ENCODE measurements at places on chromosomes 12 and 14.

- DNase-seq, result no peak
Observed at GRCh38 chr14:55638665-55639064, 58.7 kb downstream of the KTN1 start.

DNA sequence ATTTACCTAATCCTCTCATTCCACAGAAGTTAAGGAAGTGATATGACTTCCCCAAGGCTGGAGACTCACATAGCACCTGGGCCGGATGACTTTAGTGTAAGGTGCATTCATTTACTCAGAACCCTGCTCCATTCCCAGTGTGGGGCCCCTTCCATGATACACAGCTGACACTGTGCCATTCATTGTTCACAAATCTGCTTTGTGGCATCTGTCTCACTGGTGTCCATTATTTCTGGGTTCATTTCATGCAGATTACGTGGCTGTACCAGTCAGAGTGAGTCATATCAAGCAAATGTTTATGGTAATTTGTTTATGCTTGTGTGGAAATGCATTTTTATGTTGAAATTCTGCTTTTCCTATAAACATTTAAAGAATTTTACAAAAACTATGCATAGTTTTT, 5.2 kb downstream of the ANO4 start:
- DNase-seq, result no peak

DNA sequence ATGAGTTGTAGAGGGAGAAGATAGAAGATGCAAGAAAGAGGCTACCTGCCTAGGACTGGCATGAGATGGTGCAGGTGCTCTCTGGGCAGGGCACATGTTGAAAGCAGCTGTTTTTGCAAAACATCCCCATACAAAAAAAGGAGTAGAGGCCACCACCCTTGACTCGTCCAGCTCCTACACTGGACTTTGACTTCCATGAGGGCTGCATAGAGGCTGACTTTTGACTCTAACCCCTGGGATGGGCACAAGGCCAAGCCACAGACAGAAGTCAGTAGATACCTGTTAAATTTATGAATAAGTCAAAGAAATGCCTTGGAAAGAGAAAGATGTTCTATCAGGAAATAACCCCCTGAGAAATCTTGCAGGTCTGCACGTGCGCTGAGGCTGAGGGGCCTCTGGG, 1139.1 kb upstream of the TMEM132C start:
- no peak for DNase-seq

DNA sequence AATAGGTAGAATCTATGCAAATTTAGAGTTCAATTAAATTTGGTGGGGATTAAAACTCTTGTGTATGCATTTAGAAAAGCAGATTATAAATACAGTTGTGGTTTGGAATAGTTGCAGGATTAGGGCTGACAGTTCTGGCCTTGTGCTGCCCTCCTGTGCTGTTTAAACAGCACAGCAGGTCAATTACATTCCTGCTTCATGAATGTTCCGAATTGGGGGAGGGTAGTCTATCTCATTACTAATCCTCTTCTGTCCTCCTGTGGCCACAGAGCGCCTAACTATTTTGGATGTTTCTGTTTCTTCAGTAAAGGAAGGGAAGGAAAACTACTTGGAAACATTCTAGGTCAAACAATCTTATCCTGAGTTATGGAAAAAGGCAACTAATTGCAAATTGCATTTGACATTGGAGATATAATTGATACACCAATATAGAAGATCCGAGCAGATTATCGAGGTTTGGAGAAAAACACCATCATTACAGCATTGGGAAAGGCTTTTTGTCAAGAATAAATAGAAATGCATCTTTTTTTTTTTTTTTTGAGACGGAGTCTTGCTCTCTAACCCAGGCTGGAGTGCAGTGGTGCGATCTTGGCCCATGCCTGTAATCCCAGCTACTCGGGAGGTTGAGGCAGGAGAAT, 8.7 kb upstream of the GPR19 start:
- DNase-seq, result no peak

DNA sequence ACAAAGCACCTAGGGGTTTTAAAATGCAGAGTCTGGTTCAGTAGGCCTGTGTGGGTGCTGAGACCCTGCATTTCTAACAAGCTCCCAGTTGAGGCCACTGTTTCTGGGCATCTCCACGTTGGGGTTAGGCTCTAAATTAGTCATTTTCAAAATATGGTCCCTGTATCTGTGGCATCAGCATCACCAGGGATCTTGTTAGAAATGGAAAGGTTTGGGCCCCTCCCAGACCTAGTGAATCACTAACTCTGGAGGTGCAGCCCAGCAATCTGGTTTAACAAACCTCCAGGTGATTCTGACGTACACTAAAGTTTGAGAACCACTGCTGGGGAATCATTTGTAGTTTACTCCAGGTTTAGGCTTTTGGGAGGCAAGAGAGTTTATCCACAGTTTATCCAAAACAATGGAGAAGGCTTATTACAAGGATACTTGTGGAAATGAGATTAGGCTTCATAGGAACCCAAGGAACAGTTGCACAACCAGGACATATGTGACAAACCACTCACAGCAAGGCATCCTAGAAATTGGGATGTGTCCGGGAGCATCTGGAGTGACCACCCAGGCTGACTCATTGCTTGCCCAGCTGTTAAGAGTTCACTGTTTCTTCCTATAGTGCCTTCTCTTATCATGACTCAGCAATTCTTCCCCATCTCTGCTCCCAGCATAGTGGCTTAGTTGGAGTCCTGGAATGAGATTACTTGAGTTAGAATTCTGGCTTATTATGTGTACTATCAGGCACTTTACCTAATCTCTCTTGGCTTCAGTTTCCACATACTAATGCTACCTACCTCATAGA, 71.6 kb upstream of the STXBP6 start:
- DNase-seq, result no peak
